ENCODE measurements at places on chromosomes 11 and 22.

- DNase-seq, result no peak
These were observed 131.9 kb downstream of the SPATA19 start for GRCh38 chr11:133713406-133713805.

DNA sequence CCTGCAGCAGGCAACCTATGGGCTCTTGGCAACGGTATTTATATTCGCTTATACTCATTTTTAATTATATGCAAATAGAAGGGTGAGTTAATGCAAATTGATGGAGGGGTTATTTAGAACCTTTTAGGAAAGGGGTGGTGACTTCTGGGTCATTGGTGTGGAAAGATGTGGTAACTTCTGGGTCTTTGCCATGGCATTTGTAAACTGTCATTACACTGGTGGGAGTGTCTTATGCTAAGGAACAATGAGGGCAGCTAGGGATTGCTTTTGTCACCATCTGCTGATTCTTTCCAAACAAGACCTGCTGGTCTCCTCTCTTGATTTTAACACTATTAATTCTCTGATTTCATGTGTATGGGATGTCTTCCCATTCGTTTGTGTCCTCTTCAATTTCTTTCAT, 11.7 kb upstream of the KAT5 start:
- no peak for DNase-seq

DNA sequence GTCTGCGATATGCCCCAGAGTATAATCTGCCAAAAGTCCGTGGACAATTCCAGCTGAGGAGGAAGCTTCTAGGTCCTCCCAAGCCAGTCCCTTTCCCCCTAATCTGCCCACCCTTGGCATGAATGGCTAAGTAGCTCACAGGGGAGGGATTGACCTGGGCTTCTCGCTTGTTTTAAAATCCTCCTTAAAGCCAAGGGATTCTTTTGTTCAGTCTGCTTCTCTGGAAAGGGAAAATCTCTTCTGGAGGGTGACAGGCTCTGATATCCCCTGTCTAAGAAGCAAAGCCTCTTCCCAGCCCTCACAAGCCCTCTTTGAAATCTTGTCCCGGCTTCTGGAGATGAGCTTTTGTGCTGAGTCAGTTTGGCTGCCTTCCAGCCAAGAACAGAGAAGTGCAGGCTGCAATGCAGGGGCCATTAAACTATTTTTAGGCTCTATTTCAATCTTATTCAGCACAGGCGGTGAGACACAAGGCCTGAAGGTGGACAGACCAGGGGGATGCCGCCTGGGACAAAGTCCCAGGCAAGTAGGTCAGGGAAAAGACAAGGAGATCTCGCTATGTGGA, 23.9 kb downstream of the NEFH start:
- DNase-seq, result no peak

- no peak for DNase-seq
These were observed 1321.1 kb downstream of the TBC1D22A start for GRCh38 chr22:48083502-48083901.

DNA sequence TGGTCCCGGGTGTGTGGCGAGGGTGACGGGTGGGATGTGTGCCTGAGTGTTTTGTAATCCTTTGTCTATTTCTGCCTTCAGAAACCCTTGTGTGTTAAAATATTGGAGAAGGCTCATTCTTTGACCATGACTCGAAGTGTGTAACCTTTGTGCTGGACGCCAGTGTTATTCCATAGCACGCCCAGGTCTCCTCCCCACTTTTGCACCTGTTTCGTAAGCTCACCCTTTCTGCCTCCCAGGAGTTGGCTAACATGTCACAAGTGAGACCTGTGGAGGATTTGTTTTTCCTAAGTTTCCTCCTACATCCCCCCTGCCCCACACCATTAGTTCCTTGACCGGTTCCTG, 382 bp downstream of the C11orf54 start:
- DNase-seq, result no peak

DNA sequence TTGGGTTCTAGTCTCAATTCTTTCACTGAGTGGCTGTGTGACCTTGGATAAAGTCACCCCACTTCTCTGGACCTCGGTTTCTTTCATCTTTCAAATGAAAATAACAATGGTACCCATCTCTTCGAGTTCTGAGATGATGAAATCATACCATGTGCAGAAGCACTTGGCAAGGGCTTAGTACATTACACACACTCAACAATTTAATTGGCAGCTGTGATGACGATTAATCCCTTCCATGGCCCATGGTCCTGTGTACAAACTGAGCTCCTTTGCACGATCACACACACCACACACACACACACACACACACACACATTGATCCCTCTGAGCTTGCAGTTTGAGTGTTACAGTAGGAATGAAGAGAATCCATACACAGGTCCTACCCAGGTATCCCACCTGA, 103.4 kb upstream of the ASPHD2 start:
- no peak for DNase-seq
